ENCODE measurements at places on chromosomes 3 and 15.

DNA sequence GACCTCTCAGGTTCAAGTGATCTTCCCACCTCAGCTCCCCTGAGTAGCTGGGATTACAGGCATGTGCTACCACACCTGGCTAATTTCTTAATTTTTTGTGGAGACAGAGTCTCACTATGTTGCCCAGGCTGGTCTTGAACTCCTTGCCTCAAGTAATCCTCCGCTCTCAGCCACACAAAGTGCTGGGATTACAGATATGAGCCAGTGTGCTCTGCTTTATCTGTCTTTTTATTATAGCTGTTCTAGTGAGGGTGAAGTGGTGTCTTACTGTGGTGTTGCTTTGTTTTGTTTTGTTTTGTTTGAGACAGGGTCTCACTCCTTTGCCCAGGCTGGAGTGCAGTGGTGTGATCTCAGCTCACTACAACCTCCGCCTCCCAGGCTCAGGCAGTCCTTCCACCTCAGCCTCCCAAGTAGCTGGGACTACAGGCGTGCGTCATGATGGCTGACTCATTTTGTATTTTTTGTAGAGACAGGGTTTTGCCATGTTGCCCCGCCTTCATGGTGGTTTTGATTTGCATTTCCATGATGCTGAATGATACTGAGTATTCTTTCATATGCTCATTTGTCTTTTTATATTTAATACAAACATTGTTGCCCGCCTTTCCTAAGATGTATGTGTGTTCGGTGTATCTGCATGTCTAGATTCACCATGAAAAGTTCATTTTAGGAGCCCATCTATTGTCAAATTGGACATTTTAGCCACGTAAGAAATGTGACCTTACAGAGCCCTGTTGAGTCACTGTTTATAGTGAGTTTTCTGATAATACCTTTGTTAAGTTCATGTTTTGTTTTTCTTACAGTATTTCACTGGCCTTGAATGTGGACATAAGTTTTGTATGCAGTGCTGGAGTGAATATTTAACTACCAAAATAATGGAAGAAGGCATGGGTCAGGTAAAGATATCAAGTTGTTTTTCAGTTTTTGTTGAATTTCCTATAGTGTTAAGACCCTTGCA lies 80.6 kb downstream of the ARIH1 start:
- no peak for DNase-seq

- no peak for DNase-seq
These were observed 226.6 kb downstream of the ADAMTS17 start for GRCh38 chr15:100115066-100115710.

- DNase-seq, result no peak
These were observed 89.5 kb downstream of the CPN2 start for GRCh38 chr3:194261581-194262063.

- DNase-seq, result no peak
These were observed 54.9 kb downstream of the KIF9 start for GRCh38 chr3:47227678-47228077.

DNA sequence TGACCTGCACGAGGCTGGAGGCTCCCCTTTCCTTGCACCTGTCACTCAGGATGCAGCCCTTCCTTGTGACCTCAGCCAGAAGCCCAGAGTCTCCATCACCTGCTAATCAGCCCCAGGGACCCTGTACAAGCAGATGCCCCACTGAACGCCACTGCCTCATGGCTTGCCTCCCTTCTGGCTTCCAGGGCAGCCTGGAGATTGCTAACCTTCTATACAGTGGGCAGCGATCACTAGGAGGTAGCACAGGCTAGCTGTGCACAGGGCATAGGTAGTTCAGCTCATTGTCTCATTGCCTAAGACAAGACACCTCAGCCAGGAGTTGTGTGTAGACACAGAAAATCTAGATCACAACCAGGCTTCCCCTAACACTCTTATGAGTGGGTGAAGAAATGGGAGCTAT lies 49.3 kb downstream of the SSUH2 start:
- DNase-seq, result no peak

DNA sequence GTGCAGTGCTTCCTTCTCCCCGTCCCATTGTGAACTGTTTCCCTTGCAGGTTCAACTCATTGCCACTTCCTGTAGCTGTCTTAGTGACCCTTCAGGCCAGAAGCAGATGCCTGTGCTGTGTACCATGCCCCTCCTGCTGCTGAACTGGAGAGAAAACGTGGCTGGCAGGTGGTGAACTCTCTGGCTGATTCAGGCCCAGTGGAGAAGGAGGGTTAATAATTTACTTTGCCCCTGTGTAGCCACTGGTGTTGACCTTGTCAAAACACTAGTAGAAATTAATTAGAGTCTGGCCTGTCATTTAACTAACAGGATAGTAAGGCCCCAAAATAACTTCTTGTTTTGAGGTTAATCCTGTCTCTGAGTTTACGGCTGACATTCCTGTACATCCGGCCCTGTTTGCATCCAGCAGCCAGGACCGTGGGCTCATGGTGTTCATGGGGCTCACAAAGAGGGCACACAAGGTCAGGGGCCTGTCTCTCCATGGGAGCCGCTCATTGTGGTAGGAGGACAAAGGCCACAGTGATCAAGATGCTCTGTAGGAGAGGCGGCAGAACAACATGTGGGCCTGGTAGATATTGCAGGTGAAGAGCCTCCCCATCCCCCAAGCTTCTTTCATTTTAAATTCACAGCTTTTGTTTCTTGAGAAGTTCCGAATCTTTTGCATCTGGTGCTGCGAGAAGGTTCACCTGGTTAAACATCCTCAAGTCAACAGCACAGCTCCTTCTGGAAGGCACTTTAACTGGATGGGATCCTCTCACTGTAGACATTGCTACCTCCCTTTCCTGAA lies 101.6 kb downstream of the CGNL1 start:
- no peak for DNase-seq

- DNase-seq, result no peak
These were observed 86.5 kb upstream of the NMNAT3 start for GRCh38 chr3:139764069-139764905.

- DNase-seq, result no peak
These were observed 143.6 kb upstream of the BHLHE40 start for GRCh38 chr3:4835616-4836043.

GRCh38 chr15:55613727-55614126 lies 25.6 kb upstream of the PYGO1 start:
- DNase-seq, result no peak

GRCh38 chr15:67397139-67397538 lies 123.8 kb upstream of the C15orf61 start:
- DNase-seq, result no peak

GRCh38 chr3:128503164-128503651 lies 10.2 kb upstream of the GATA2 start:
- DNase-seq, result no peak

DNA sequence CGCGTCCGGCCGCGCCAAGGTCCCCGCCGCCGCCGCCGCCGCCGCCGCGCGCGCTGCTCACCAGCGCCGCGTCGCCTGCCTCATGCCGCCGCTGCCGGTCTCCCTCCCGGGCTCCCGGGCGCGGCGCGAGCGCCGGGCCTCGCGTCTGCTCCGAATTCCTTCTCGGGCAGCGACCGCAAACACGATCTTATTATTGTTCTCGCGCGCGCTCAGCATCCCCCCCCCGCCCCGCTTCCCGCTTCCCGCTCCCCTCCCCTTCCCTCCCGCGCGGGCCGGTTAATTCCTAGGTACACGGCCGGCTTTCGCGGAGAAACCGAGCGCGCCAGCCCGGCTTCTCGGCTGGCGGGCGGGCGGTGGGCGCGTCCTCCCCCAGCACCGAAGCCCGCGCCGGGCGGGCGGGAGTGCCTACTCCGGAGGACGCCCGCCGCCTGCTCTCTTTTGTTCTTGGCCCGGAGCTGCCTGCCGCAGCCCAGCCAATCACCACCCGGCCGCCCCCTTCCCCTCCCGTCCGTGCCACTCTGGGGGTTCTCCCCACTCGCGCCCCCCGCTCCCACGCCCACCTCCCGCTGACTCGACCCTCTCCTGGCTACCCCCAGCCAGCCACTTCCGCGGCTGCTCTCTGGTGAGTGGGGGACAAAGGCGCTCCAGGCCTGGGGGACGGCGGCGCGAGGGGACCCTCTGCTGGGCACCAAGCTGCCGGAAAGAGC lies at the start of gene HDGFL3:
Gene HDGFL3, minus strand, starts transcription at position 164 of the 707 bp plus-strand sequence. CDS start 409 bp downstream, outside the sequence.
- no peak for DNase-seq

DNA sequence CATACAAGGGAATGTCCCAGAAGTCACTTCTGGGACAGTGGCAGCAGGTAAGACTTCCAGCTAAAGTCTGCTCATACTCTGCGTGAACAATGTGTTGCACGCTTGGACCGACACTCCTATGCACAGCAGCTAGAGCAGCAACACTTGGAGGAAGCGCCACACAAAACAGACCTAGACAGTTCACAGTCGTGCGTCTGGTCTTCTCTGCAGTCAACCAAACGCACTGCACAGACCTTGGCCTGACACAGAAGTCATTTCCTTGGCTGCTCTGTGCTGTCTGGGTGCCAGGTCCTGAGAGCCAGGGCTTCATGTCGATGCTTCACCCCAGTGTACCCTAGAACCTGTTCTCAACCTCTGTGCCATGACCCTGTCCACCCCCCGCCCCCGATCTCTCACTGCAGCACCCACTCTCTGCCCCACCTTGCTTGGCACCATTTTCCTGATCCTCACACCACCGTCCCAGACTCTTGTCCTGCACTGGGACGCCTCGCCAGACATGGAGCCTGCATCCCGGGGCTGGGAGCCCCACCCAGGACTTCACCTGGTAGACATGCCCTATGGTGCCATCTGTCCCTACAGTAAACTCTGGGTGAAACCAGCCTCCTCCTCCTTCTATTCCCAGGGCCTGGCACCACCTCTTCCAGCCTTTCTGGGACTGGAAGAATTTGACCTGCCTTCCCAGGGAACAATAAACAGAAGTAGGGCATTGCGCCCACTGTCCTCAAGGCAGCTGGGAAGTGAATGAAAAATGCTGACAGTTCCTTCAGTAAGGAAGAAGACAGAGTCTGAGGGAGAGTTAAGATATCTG lies 3.1 kb downstream of the ATP10A start:
- DNase-seq, result no peak

- DNase-seq, result no peak
These were observed 284.8 kb downstream of the OTOL1 start for GRCh38 chr3:161781381-161781780.

- DNase-seq, result no peak
These were observed 55.3 kb downstream of the CCDC33 start for GRCh38 chr15:74291101-74292071.

DNA sequence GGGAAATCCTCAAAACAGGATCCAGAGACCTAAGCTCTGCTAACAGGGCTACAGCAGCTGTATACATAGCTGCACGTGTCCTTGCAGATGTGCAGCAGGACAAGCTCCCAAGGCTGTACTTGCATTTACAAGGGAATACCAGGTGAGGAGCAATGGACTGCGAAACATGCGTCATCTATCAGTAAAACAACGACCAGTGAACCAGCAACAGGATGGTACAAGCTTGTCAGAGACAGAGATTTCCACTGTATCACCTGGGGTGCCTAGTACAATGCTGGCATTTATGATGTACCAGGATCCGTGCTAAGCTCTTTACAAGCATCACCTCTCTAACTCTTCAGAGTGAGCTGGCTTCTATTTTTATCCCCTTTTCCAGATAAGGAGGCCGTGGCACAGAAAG lies 227.3 kb downstream of the FOXP1 start:
- no peak for DNase-seq

DNA sequence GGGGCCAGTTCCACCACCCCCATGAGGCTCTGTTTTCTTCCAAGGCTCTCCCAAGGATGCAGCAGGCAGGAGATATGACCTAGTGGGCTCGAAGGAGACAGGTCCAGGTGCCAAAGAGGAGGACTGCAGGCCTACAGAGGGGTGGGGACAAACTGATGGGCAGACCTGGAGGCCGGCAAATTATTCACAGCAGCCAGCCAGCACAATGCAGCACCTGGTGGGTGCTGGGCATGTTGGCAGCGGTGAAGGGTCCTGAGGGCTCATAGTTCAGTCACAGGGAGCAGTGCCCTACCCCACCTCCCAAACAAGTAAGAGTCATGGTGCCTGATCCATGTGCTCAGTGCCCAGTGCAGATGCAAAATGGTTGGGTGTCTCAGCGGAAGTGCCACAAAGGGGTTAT lies 171.7 kb downstream of the ABHD5 start:
- no peak for DNase-seq

- no peak for DNase-seq
These were observed 444.9 kb upstream of the TBL1XR1 start for GRCh38 chr3:177642042-177642803.

GRCh38 chr3:4052706-4053105 lies 250.5 kb upstream of the SETMAR start:
- DNase-seq, result no peak

- no peak for DNase-seq
These were observed at the start of gene FSD2 for GRCh38 chr15:82805994-82806406. TSS of gene FSD2 (minus strand) at chr15:82806069. CDS start at chr15:82787390, 18,679 bp downstream.

- no peak for DNase-seq
These were observed 558.7 kb upstream of the SEMA6D start for GRCh38 chr15:47158573-47158972.

- no peak for DNase-seq
These were observed 12.4 kb upstream of the DUSP7 start for GRCh38 chr3:52068730-52069129.

- no peak for DNase-seq
These were observed 52.5 kb downstream of the IFT80 start for GRCh38 chr3:160346511-160346910.

- DNase-seq, result no peak
These were observed 290.6 kb downstream of the ADAMTS17 start for GRCh38 chr15:100050877-100051786.

DNA sequence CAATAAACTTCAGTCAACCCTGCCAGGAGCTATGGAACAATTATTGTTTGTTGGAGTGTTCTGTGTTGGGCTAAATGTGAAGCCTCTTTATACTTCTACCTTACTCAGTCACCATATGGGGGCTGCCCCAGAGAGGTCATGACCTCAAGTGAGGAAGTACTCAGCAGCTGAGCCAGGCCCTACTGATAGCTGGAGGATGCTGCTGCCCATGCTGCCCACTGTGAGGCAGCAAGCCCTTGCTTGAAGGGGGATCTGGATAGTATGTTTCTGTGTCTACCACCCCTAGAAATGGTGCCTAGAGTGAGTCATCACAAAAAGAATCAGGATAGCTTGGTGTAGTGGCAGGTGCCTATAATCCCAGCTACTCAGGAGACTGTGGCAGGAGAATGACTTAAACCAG lies 4.5 kb upstream of the RPL24 start:
- DNase-seq, result no peak
